ENCODE measurements at places on chromosomes 16 and 17.

DNA sequence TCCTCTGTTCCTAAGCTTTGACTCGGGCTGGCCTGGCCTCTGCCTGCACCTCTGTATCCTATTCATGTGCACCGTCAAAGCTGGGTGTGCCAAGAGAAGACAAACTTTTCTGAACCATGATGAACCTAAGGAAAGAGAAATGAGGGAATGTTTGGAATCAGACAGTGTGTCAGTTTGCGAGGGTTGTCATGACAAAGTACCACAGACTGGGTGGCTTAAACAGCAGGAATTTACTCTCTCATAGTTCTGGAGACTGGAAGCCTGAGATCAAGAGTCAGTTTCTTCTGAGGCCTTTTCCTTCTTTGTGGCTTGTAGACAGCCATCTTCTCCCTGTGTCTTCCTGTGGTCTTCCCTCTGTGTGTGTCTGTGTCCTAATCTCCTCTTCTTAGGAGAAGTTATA is 129.0 kb downstream of the KATNIP start:
- no peak for DNase-seq

DNA sequence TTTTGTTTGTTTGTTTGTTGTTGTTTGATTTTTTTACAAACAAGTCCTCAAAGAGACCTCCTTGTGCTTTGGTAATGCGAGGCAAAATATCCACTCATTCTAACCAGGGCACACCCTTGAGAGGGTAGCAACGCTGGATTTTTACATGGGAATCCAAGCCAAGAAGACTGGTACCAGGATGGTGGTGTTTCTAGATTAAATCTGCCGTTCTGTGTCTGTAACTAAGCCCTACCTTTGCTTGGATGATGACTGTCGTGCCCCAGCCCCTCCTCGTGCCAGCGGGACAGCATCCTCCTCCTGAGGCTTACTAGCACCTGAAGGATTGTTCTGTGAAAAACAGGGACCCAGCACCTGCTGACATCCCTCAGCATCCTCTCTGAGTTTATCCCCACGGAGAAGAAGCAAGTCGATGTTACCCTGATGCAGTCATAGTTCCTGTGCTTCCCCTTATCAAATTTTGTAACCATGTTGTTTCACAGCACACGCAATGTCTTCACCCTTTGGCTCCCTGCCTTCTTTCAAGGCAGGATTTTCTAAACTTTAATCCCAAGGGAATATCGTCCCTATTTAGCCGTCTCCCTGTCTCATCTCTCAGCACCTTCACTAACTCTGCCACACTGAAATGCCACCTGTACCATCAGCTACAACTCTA is 5.1 kb upstream of the HSBP1 start:
- no peak for DNase-seq

DNA sequence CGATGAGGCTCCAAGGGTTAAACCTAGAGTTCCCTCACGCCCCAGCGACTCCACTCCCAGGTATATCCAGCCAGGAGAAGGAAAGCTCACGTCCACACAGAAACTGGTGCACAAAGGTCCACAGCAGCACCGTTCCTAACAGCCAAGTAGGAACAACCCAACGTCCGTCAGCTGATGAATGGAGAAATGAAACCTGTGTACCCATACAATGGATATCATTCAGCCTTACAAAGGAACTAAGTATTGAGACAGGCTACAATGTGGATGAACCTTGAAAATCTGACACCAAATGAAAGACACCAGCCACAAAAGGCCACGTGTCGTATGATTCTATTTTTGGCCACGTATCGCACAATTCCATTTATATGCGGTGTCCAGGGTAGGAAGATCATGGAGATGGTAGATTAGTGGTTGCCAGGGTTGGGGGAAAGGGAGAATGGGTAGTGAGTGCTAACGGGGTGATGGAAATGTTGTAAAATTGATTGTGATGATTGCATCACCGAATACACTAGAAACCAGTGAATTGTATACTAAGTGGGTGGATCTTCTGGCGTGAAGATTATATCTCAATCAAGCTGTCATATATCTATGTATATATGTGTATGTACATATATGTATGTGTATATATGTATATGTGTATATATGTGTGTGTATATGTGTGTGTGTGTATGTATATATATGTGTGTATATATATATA is 30.1 kb downstream of the NLRC3 start:
- DNase-seq, result no peak

- no peak for DNase-seq
These were observed 72.0 kb upstream of the MAF start for GRCh38 chr16:79672524-79672923.

DNA sequence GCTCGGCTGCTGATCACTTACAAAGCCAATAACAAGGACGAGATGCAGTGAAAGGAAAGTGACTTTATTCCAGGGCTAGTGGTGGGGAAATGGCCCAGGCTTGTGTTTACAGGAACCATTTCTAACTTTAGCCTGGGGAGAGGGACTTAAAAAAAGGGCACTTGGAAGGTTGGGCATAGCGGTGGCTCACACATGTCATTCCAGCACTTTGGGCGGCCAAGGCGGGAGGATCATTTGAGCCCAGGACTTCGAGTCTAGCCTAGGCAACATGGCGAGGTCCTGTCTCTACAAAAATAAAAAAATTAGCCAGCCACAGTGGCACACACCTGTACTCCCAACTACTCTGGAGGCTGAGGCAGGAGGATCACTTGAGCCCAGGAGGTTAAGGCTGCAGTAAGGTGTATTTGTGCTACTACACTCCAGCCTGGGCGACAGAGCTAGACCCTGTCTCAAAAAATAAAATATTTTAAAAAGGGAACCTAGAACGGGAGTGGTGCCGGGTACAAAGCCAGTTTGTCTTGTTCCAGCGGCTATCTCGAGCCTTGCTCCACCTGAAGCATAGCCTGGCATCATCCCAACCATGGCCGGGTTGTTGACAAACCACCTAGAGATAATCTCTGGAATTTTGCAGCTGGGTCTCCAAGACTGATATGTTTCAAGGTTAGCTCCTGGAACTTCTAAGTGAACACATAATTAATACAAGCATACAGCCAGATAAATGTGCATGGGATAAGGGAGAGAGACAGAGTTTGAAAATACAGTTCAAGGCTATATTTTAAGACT is 5.7 kb upstream of the TVP23A start:
- DNase-seq, result no peak

GRCh38 chr17:6452471-6453266 is 8.4 kb downstream of the PIMREG start:
- no peak for DNase-seq

DNA sequence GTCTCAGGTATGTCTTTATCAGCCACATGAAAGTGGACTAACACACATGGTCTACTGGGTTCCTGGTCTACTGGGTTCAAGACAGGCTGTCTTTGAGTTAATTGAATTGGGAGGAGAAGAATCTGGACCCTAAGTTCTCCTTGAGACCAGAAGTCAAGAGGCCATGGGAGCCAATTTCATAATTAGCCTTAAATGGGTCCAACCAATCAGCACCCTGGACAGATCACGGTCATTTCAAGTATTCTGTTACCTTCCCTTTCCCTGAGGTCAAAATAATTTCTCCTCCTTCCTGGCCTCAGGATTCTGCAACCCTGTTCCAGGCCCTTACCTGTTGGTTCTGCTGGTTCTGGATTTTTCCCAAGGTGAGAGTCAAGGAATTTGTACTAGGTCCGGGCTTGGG is 23.8 kb downstream of the OSBPL7 start:
- no peak for DNase-seq

- no peak for DNase-seq
These were observed 5.2 kb downstream of the ZNF646 start for GRCh38 chr16:31079342-31079944.

- no peak for DNase-seq
These were observed 834 bp upstream of the STAT3 start for GRCh38 chr17:42389135-42389417.

- DNase-seq, result peak; percentile 75
These were observed 12.4 kb downstream of the ZG16B start for GRCh38 chr16:2842340-2843000.

DNA sequence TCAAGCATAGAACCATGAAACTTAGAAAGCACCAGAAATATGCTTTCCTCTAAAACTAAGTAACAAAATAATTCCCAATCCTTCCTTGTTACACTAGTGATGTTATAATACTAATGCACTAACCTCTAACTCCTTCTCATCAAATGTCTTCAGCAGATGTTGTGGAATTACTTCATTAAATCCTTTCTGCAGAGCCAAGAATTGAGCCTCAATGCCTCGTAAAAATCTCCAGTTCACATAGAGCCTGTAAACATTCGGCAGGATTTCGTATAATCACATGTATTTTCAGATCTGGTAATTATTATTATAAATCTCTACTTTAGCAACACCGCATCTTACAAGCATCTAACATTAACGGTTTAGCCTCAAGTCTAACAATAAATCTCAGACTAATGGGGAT is 44.7 kb downstream of the CEP95 start:
- no peak for DNase-seq

DNA sequence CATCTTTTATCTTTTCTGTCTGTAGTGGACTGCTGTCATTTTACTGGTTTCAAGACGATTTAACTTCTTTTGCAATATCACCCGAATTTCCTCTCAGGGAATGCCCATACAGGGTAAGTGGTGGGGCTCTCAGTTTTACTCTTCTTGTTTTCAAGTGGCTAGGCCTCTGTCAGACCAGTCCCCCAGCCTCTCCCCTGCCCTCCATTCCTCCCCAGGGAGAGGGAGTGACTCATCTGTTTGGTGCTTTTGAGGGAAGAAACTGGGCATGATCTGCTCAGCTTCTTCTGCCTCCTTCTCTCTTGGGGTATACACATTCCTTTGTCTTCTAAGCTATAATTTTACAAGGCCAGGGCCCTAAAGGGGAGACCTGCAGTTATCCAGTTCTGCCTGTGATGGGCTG is 332.0 kb downstream of the CBLN1 start:
- no peak for DNase-seq

- DNase-seq, result no peak
These were observed 15.4 kb upstream of the ARHGAP17 start for GRCh38 chr16:25030420-25031131.

- no peak for DNase-seq
These were observed 249.5 kb downstream of the CA10 start for GRCh38 chr17:51908841-51909537.

- DNase-seq, result no peak
These were observed 106.4 kb upstream of the TOB1 start for GRCh38 chr17:50972577-50972976.

All from GM12891 (cell line).